ENCODE measurements at places on chromosomes 7 and 10.

- no peak for DNase-seq
Measured at GRCh38 chr10:21797984-21798765, 205.4 kb downstream of the DNAJC1 start.

GRCh38 chr10:48811917-48812316, 127.2 kb downstream of the WDFY4 start:
- DNase-seq: no peak

- no peak for DNase-seq
Measured at GRCh38 chr7:47337531-47337930, 244.4 kb downstream of the TNS3 start.

- DNase-seq: no peak
Measured at GRCh38 chr7:110400411-110400810, 690.5 kb upstream of the LRRN3 start.

DNA sequence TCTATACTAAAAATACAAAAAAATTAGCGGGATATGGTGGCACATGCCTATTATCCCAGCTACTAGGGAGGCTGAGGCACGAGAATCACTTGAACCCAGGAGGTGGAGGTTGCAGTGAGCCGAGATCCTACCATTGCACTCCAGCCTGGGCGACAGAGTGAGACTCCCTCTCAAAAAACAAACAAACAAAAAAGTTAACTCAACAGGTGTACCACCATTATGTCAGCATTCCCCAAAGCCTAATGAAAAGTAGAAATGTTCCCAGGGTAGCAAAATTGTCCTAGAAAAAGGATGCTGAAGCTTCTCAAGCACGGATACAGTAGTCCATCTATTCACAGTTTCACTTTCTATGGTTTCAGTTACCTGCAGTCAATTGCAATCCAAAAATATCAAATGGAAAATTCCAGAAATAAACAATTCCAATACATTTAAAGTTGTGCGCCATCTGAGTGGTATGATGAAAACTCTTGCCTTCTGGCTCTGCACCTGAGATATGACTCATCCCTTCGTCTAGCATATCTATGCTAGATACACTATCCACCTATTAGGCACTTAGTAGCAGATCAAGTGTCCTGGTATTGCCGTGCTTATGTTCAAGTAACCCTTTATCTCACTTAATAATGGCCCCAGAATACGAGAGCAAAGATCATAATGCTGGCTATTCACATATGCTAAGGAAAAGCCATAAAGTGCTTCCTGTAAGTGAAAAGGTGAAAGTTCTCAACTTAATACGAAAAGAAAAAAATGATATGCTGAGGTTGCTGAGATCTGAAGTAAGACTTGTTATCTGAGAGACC, 37.2 kb upstream of the SLC35G1 start:
- no peak for DNase-seq

- no peak for DNase-seq
Measured at GRCh38 chr7:147999962-148000361, 590.6 kb upstream of the C7orf33 start.

DNA sequence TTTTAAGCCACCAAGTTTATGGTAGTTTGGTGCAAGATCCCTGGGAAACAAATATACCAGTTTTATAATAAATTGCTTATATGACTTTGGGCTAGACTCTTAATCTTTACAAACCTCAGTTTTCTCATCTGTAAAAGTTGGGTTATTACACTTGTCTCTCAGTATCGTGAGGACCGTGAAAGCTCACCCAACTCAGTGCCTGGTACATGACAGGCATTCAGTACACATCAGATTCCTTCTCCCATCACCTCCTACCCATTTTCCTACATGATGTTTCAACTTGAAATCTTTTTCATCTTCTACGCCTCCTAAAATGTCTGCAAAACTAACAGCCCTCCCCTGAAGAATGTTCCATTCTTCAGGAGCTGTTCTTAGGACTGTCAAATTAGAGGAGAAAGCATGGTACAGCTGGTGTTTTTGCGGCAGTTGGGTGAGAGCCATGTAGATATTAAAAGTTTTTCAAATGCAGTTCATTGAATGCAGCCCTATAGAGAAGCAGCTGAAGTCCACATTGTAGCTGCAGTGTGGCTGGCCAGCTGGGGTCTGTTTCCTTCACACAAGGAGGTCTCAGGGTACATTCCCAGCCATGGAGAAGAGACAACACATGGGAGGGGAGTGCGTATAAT, 812.8 kb downstream of the LRMDA start:
- DNase-seq: no peak

DNA sequence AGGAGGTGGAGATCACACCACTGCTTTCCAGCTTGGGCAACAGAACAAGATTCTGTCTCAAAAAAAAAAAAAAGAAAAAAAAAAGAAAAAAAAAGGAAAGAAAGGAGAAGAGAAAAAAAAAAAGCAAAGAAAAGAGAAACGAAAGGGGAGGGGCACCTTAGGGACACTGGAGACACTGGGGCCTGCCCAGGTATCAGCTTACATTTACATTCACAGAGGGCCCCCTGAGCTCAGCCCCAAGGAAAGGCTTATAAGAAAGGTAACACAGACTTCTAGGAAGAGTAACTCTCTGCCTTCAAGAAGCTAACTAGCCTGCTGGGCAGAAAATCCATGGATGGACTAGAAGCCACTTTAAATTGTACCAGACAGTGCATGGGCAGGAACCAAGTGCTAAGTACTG, 108.8 kb downstream of the NPY start:
- DNase-seq: no peak

DNA sequence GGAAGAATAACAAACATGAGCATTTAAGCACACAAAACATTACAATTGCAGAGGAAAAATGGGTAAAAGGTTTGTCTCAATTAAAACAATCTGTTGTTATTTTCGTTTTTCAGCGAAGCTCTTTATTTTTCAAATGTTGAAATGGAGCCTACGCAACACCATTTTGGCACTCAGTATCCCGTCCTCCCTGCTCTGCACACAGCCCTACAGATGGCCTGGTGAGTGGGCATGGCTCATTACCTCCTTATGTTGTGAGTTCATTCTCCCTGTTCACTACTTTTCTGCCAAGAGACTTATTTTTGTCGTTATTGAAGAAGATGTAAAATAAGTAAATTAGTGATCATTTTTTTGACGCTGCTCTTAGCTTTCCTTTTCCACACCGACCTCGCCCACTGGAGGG, 167.8 kb upstream of the CXCL12 start:
- DNase-seq: no peak

DNA sequence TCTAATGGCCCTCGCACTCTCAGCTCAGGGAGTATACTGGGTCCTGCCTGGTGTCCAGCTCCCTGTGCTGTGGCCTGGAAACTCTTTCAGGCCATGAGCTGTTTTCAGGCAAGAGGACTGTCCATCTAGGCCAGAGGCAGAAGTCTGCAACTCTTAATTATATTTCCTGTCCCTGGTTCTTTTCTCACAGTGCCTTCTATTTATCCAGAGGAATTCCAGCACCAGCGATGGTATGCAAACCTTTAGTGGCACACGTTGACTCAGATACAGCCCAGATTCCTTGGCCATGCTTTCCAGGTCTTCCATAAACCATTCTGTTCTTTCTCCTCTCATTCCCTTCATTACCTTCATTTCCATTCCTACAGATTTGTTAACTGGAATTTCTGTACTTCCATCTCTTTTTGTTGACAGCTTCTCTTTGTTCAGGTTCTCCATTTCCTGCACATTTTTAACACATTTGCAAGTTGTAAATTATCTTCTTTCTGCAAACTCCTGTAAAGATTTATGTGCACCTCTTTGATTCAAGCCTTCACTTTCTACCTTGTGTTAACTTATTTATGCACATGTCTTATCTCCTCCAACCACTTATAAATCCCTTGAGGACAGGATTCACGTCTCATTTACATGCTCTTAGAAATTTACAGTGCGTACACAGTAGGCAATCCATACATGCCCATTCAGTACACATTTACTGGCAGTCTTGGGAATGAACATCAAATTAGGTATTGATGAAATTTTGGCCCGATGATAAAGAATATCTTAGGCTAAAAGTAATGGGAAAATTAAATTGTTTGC, 172.1 kb downstream of the CELF2 start:
- DNase-seq: no peak

DNA sequence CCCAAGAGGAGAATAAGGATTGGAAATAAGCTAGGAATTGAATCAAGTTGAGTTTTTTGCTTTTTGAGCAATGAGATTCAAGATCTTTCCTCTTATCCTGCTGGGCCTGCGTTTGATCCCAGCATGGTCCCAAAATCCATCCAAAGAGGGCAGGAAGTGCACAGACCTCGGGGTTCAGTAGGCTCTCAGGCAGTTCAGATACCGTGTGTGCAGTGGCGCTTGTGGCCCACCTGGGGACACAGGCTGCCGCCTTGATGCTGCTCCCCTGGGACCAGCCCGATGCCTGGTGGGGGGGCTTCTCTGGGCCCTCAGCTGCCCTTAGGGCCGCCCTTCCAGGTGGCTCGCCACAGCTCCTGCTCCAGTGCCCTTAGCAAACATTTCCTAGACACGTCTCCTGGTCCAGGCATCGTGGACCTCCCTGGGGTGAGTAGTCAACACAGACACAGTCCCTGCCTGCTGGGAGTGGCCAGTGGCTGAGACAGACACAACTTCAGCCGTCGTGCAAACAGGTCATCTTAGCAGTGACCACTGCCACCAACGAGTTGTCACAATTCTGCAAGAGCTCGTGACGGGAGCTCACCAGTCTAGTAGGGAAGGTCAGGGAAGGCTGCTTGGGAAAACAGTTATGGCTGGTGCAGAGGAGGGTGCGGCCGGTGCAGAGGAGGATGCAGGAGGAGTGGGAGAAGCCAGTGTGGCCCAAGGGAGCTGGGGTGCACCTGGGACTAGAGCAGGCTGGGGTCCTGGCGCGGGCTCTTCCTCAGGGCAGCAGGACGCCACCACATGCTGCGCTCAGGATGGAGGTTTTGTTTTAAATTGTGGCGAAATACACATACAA, 21.7 kb upstream of the JAKMIP3 start:
- DNase-seq: no peak

DNA sequence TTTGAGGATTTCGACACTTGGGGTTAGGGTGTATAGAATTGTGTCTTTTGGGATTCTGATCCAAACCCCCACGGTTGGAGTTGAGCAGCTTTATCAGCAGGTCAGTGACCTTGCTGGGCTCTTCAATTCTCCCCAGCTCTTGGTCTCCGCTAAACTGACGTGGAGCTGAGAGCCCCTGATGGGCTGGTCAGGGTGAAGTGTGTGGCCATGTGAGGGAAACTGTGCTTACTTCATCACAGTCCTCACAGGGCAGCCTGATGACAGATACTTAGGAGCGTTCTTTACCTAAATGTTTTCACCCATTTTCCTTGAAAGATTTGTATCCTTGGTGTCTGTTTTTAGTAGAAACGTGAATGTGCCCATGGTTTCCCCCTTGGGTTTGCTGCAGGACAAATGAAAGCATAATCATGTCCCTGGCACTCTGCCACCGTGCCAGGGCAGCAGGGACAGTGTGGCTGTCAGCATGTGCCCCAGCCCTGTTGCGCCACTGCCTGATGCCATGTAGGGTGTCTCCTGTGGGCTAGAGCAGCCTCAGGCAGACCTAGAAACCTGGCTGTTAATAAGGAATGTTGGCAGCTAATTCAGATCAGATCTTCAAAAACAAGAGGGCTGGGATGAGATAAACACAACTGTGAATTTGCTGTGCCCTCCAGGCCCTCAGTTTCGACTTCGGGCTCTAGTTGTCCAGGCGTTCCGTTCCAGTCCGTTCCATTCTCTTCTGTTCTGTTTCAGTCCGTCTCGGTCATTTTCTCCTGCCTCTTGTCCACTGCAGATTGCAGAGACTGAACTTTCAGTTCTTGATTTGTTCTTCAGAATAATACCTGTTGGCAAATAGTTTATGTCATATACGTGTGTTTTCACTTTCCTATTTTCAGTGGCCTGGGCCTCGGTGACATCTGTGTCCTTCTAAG, 96.8 kb downstream of the TRRAP start:
- no peak for DNase-seq

DNA sequence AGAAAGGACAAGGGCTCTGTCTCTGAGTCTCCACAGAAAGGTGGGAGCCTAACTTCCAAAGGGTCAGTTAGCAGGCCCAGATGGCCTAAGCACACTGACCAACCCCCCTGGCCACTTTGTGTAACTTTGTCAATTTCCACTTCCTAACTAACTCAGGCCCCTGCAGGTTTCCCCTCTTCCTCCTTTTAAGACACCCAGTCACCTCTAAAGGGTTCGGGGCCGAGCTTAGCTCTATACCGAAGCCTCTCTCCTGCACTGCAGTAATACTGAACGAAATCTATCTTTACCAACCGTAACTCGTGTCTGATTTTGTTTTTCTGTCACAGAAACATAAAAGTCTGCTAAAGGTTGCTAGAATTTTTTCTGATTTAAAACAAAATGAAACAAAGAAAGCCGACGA, 44.4 kb downstream of the CCDC3 start:
- no peak for DNase-seq

GRCh38 chr7:47473499-47474210, 108.3 kb downstream of the TNS3 start:
- no peak for DNase-seq

- DNase-seq: no peak
Measured at GRCh38 chr10:98524124-98524523, 77.4 kb upstream of the HPS1 start.

GRCh38 chr7:128881458-128882125, 18.9 kb downstream of the ATP6V1F start:
- DNase-seq: no peak

- DNase-seq: no peak
Measured at GRCh38 chr10:80581469-80581835, 43.8 kb downstream of the SH2D4B start.

- DNase-seq: no peak
Measured at GRCh38 chr10:110335314-110336064, 30.8 kb upstream of the SMNDC1 start.

DNA sequence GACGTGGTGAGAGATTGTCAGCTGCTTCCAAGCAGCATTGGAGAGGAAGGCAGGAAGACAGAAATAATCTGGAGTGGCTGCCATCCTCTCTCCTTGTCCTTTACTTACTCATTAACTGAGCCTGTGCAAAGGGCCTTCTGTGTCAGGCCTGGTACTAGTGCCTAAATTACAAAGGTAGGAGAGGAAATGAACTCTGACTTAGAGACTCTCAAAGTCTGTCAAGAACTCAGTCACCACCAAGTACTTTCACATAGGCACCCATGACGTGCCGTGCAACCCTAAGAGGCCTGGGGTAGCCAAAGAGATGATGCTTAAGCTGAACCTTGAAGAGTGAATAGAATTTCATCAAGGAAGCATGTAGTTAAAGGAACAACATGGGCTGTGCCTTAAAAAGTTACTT, 866.9 kb downstream of the LRMDA start:
- no peak for DNase-seq

- DNase-seq: peak; percentile 29
Measured at GRCh38 chr10:3978174-3978573, 193.2 kb upstream of the KLF6 start.

All from astrocyte of the cerebellum (primary cell).